Small intestine (tissue), 16 donors: ENCODE measurements at places on chromosomes 7 and 10. TPM values are rescaled to one million over a fixed set of nuclear protein-coding genes. Genes with fewer than 3 reads are reported as not detected.

The ZWINT gene
- 5.1 TPM for polyA plus RNA-seq

The CAV1 gene
- 42.4 TPM for polyA plus RNA-seq

The CRPPA gene
- polyA plus RNA-seq = 0.45 TPM

The TMEM213 gene
- polyA plus RNA-seq = 0.07 TPM

The SPRN gene
- polyA plus RNA-seq = 0.81 TPM

The LIPN gene
- 0.04 TPM for polyA plus RNA-seq

- no peaks in the 10 kb centered on the region for H3K4me1 ChIP-seq
- H3K27ac ChIP-seq = no peak overlapping the region
- no peak overlapping the region for H3K4me3 ChIP-seq
- no peaks in the 10 kb centered on the region for H3K27me3 ChIP-seq
- DNase-seq = peak; percentile 52
- no peaks in the 10 kb centered on the region for H3K36me3 ChIP-seq
These were observed 762.7 kb upstream of the PHF14 start for GRCh38 chr7:10211016-10211415.

DNA sequence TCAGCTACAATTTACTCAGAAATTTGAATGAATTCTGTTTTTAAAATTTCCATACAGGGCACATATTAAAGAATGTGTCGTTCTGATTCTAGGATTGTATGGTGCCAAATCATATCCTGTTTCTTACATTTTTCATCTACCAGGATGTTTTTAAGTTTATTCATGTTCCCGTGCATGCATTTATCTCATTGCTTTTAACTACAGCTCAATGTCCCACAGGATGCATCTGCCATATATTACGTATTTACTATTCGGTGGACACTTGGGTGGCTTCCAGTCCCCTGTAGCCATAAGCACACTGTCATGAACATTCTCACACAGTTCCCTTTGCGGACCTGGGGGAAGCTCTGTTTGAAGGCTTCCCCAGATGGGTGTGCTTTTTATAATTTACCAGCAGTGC is 122.3 kb downstream of the CCDC71L start:
- H3K27ac ChIP-seq = no peak overlapping the region
- no peak for DNase-seq
- H3K36me3 ChIP-seq = no peaks in the 10 kb centered on the region
- H3K4me1 ChIP-seq = no peaks in the 10 kb centered on the region
- H3K27me3 ChIP-seq = no peaks in the 10 kb centered on the region
- H3K4me3 ChIP-seq = no peak overlapping the region

- no peak overlapping the region for H3K27ac ChIP-seq
- H3K4me1 ChIP-seq = no peaks in the 10 kb centered on the region
- no peaks in the 10 kb centered on the region for H3K27me3 ChIP-seq
- H3K36me3 ChIP-seq = no peaks in the 10 kb centered on the region
These were observed 7.1 kb downstream of the HTRA1 start for GRCh38 chr10:122468307-122468925.

DNA sequence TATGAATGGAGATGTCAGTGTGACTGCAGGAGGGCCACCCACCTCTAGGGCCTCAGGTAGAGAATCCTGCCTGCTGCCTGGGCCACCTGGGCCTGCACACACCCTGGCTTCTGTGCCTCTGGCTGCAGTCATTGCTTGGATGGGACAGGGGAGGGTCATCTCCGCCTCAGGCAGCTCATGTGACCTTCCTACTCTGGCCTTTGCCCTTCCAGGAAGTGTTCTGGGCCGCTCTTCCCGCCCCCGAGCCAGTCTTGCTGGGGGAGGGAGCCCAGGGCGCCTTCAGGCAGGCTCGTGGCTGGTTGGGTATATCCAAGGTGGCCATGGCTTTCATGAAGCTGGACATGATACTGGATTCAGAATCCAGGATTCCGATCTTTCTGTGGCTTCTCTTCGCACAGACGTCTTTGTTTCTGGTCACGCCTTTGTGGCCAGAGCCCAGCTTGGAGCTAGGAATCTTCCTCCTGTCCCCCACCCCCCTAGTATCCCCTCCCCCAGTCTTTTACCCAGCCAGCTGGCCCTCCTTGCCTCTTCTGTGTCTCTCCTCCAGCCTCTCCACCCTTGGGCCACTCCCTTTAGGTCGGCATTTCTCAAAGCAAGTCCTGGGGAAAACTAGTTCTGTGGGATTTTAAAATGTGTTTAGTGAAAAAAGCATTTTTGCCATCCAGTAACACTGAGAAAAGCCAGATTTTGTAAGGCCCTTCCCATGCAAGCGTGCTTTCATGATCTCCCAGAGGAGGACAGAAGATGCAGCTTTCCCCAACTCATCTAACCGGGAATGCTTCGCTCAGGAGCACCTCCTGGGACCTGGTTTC is 119.6 kb downstream of the ZMIZ1 start:
- H3K27ac ChIP-seq = no peak overlapping the region
- no peaks in the 10 kb centered on the region for H3K27me3 ChIP-seq
- peaks cover 66% of the 10 kb centered on the region for H3K36me3 ChIP-seq

- no peak overlapping the region for H3K27ac ChIP-seq
- DNase-seq = no peak
- peaks cover 25% of the 10 kb centered on the region for H3K36me3 ChIP-seq
- no peak overlapping the region for H3K4me3 ChIP-seq
These were observed 101.1 kb downstream of the BTAF1 start for GRCh38 chr10:92024700-92025099.

- no peak overlapping the region for H3K4me3 ChIP-seq
- no peaks in the 10 kb centered on the region for H3K27me3 ChIP-seq
- no peak for DNase-seq
- H3K36me3 ChIP-seq = no peaks in the 10 kb centered on the region
- H3K4me1 ChIP-seq = no peaks in the 10 kb centered on the region
These were observed 9.8 kb upstream of the MRPS16 start for GRCh38 chr10:73262105-73262730.

DNA sequence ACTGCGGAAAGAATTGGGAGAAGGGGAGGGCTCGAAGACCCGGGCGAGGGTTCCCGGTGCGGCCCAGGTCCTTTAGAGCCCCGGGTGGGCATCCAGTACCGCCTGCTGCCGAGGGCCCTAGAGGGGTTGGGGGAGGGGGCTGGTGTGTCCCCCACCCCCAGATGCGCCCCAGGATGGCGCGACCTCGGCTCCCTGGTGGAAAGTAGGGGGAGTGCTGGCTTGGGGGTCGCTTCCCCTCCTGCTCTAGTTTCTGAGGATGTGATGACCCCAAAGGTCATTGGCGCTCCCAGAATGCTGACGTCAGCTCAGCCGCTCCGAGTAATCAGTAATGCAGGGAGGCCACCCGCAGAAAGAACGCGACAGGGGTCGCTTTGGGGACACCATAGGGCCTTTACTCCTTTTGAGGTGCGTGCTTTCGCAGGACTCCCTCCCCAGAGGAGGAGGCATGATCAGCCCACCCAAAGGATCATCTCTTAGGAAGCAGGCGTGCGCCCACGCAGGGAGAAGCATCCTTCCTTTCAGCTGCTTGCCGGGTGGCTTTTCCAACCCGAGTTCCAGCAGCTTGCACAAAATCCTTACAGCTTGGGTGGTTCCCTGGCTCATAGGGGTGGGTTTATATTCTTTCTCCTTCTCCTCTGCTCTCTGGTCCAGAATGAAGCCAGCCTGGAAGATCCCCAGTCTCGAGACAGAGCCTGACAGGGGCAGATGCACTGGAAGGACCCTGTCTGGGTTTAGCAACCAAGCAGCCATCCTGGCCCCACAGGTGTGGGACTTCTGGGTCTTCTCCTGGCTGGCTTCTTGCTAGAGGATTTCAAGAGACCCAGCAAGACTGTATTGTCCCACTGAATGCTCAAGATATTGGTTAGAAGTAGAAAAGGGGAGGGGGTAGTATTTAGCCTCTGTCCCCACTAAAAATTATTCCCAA is 1.3 kb upstream of the PRKAG2 start:
- H3K4me1 ChIP-seq = no peaks in the 10 kb centered on the region
- peak overlapping the region; percentile 50 for H3K4me3 ChIP-seq
- peak overlapping the region; percentile 97 for H3K27ac ChIP-seq

- H3K27ac ChIP-seq = no peak overlapping the region
- DNase-seq = no peak
- no peak overlapping the region for H3K4me3 ChIP-seq
- H3K4me1 ChIP-seq = no peaks in the 10 kb centered on the region
- no peaks in the 10 kb centered on the region for H3K27me3 ChIP-seq
- H3K36me3 ChIP-seq = no peaks in the 10 kb centered on the region
These were observed 122.7 kb downstream of the AOAH start for GRCh38 chr7:36601601-36602000.

DNA sequence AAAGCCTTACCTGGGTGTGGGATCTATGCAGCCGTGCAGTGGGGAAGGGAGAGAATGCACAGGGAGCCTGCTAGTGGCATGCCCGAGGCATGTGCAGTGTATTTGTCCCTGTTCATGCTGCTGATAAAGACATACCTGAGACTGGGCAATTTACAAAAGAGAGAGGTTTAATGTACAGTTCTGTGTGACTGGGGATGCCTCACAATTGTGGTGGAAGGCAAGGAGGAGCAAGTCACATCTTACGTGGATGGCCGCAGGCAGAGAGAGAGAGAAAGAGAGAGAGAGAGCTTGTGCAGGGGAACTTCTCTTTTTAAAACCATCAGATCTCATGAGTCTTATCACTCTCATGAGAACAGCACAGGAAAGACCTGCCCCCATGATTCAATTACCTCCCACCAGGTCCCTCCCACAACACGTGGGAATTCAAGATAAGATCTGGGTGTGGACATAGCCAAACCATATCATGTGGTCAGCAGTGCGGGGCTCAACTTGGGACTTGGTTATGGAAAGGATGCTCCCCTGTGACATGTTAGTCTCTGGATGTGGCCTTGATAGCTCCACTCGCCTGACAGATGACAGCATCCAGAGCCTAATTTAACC is 128.9 kb downstream of the DOCK1 start:
- no peak overlapping the region for H3K4me3 ChIP-seq
- no peaks in the 10 kb centered on the region for H3K4me1 ChIP-seq
- no peaks in the 10 kb centered on the region for H3K27me3 ChIP-seq
- H3K27ac ChIP-seq = no peak overlapping the region

DNA sequence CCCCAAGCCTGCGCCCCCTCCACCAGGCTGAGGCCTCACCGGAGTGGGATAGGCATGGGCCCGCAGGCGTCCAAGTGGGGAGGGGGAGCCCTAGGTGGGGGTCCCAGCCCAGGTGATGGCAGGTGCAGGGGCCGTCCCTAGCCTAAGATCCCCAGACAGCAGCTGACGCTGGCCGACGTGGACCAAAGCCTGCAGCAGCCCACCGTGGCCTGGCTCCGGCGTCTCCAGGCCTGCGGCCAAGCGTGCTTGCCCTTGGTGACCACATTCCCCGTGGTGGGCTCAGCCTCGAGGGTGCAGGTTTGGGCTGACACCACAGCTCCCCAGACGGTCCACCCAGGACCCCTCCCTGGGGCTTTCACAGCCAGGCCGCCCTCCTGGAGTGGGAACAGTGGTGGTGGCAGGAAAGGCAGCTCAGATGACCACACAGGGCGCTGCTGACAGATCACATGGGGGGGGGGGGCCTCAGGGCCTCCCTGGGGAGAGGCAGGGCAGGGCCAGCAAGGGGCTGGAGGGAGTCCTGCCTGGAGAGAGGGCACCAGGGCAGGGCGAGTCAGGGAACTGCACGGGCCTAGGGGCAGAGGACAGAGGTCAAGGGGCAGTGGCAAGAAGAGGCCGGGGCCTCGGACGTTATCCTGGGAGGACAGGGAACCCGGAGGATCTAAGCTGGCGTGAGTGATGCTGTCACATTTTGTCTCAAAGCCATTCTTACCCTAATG is 767 bp upstream of the ADAM8 start:
- H3K4me3 ChIP-seq = no peak overlapping the region
- peaks cover 34% of the 10 kb centered on the region for H3K4me1 ChIP-seq
- H3K27ac ChIP-seq = peak overlapping the region; percentile 53
- peaks cover 17% of the 10 kb centered on the region for H3K27me3 ChIP-seq

DNA sequence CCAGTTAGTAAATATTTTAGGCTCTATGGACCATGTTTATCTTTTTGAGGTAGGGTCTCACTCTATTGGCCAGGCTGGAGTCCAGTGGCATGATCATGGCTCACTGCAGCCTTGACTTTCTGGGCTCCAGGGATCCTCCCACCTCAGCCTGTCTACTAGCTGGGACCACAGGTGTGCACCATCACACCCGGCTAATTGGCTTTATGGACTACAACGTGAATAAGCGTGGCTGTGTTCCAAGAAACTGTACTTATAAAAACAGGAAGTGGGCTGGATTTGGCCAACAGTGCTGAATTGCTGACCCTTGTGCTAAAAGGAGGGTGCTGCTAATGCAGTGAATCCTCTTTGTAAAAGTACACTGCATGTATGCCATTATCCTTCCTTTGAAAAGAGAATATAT is 111.7 kb upstream of the CDK13 start:
- DNase-seq = peak; percentile 65
- H3K4me3 ChIP-seq = no peak overlapping the region
- no peak overlapping the region for H3K27ac ChIP-seq
- no peaks in the 10 kb centered on the region for H3K36me3 ChIP-seq
- no peaks in the 10 kb centered on the region for H3K27me3 ChIP-seq
- no peaks in the 10 kb centered on the region for H3K4me1 ChIP-seq

DNA sequence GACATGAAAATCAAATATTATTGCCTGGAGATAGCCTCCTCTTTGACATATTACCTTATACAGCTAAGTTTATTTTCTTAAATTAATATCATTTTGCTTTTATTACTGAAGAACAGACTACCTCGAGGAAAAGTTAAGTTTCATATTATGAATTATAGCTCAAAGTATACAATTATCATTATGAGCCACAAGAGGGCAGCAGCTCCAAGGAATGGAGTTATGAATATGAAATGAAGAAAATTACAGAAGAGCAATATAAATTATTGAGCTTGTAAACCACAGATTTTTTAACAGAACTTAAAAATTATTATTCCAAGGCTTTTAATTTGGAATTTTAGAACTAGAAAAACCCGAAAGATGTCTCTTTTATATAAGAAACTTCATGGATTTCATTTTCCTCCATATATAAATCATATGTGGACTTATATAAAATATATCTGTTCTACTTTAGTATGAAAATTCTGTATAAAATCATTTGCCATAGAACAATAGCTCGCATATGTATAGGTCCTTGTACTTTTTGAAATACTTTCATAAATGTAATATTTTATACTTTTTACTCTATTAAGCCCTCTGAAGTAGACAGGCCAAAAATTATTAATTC is 40.1 kb downstream of the IQUB start:
- no peaks in the 10 kb centered on the region for H3K36me3 ChIP-seq
- H3K27me3 ChIP-seq = no peaks in the 10 kb centered on the region
- no peak overlapping the region for H3K4me3 ChIP-seq
- DNase-seq = peak; percentile 50
- no peaks in the 10 kb centered on the region for H3K4me1 ChIP-seq

DNA sequence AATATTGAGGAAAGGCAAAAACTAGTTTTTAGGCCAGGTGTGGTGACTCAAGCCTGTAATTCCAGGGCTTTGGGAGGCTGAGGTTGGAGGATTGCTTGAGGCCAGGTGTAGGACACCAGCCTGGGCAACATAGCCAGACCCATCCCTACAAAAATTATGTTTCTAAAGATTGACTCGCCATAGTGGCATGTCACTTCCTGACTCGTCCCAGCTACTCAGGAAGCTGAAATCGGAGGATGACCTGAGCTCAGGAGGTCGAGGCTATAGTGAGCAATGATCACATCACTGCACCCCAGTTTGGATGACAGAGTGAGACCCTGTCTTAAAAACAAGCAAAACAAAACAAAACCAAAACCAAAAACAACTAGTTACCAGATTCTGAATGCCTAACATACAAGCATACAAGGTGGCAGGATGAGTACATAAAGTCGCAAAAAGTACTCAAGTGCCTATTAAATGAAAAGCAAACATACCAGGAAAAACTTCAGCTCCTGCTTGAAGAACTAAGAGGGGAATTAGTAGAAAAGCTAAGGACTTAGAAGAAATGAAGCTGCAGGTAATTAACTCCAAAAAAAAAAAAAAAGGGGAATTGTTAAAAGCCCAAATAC is 14.1 kb downstream of the ZNF398 start:
- H3K27me3 ChIP-seq = no peaks in the 10 kb centered on the region
- H3K36me3 ChIP-seq = peaks cover 43% of the 10 kb centered on the region
- no peak overlapping the region for H3K27ac ChIP-seq
- H3K4me3 ChIP-seq = no peak overlapping the region
- DNase-seq = no peak
- no peaks in the 10 kb centered on the region for H3K4me1 ChIP-seq
